ENCODE measurements at places on chromosomes 5 and 9.

GRCh38 chr5:427415-428087 lies 15.4 kb upstream of the EXOC3 start:
- DNase-seq: no peak

DNA sequence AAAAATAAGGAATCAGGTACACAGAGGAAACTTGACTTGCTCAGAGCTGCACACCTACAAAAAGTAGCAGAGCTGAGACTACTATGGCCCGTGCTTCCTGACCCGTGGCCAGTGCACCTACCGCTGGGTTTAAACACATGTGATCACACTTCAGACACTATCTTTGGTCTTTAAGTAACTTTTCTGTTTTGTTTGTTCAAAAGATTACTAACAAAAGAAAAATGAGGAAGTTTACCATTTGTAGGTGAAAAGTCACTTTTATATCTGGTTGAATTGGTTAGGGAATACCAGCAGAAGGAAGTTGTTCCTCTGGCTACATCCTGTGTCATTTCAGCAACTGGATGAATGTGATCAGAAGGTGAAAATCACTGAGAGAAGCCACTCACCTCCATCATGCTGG lies 6.5 kb upstream of the SYK start:
- no peak for DNase-seq

DNA sequence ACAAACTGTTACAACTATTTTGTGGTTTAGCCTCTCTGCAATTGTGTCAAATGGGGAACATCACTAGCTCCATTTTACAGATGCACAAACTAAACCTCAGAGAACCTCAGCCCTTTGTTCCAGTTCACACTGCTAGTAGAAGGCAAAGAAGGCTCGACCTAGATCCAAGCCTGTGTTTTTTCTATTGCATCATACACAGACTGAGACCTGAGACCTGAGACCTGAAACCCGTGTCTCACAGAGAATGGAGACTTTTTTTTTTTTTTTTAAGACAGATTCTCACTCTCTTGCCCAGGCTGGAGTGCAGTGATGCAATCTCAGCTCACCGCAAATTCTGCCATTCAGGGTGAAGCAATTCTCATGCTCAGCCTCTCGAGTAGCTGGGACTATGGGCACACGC lies 120.8 kb downstream of the GALNT10 start:
- DNase-seq: no peak

DNA sequence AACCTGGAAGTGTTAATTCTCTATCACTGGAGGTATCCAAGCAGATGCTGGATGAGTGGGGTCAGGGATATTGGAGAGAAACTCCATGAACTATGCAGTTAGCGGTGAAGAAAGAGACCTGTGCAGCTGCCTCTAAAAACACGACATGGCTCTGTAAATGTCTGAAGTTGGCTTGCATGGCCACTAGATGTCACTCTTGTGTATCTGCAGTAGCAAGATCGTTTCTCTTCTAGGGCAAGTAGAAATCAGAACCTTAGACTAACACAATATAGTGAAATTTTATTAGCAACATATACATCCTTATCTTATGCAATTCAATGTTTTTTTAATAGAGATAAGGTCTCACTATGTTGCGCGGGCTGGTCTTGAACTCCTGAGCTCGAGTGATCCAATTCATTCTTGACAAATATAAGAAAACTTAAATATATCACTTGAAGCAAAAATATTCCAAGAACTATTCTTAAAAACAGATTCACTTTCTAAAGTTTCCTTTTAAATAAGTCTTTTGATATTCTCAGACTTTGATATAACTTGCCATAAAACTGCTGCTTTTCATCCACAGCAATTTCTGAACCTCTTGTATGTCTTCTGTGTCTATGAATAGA lies 2.9 kb downstream of the OR2S2 start:
- no peak for DNase-seq

DNA sequence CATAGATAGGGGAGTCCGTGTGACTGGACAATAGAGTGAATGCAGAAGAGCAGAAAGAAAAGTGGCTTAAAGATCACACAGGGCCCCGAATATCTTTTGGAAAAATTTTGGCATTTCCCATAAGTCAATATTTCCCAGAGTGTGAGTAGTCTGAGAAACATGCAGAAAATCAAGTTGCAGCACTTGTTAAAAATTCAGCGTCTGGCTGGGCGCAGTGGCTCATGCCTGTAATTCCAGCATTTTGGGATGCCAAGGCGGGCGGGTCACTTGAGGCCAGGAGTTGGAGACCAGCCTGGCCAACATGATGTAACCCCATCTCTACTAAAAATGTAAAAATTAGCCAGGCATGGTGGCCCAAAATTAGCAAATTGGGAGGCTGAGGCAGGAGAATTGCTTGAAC lies 227.0 kb downstream of the DRD1 start:
- no peak for DNase-seq

- no peak for DNase-seq
Observed at GRCh38 chr9:79020276-79020675, 551.5 kb upstream of the TLE4 start.

DNA sequence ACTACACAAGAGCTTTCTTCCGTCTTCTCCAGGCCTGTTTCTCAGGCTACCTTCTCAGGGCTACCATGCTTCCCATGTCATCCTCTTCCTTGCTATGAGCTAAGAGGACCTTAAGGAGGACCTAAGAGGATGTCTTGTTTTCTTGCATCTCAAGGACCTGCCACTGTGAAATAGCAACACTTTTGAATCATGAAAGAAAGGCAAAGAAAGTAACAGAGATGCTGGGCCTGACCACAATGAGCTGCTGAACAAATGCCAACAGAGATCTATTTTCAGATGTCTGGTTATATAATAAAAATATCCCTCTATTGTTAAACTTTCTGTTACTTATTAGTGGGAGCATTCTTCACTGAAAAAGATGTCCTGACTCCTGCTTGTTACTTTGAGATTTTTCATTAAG lies 36.7 kb upstream of the ANXA1 start:
- DNase-seq: no peak

DNA sequence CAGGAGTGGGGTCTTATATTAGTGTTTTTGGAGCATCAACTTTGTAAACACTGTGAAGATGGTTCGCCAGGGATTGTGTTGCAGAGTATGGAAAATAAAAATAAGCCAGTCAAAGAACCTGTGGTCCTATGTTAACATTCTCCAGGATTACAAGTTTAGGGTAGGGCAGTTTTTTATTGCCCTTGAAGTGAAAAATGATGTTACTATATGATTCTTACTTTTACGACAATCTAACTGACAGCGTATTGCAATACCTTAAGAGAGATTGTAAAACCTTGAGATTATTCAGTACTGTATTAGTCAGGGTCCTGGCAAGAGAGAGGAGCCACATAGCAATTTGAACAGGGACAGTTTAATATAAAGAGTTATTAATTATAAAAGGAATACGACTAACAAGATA lies 144.7 kb upstream of the ZNF608 start:
- DNase-seq: no peak

GRCh38 chr5:126043688-126044087 lies 379.5 kb upstream of the GRAMD2B start:
- no peak for DNase-seq

DNA sequence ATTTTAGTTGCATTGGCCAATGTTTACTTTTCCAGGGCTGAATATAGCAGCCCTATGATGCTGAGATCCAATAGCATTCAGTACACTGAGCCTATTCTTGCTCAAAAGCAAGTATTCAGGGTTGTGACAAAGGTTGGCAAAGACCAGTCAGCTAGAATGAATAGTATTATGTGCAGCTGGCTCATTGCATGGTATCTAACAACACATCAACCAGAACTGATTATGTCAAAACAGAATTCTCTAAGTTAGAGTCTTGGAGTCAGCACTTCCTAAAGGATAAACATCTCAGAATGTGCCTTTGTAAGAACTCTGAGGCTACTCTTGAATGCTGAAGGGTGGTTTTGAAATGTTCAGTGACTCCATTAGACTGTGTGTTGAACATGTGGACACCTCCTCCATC lies 774.5 kb upstream of the RGMB start:
- DNase-seq: no peak

- no peak for DNase-seq
Observed at GRCh38 chr9:69120380-69121154, 53.5 kb upstream of the TJP2 start.

DNA sequence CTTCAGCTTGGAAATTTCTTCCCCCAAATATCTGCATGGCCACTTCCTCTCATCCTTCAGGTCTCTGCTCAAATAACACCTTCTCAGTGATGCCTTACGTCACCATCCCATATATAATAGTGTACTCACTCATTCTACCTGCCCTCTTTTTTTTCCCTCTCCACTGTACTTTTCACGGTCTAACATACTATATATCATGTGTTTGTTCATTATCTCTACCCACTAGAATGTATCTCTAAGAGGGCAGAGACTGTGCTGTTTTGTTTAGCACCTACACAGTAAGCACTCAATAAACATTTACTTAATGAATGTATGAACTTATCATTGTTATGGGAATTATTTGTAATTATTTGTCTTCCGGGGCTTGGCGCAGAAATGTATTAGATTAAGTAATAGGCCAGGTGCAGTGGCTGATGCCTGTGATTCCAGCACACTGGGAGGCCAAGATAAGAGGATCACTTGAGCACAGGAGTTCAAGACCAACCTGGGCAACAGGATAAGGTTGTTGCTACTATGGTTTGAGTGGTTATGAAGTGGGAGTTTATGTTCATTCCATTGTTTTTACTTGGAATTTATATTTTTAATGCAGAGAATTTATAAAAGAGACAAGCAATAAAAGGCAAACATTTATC lies 6.0 kb upstream of the IL13 start:
- DNase-seq: no peak

- no peak for DNase-seq
Observed at GRCh38 chr5:172395483-172395882, 58.8 kb downstream of the SH3PXD2B start.

DNA sequence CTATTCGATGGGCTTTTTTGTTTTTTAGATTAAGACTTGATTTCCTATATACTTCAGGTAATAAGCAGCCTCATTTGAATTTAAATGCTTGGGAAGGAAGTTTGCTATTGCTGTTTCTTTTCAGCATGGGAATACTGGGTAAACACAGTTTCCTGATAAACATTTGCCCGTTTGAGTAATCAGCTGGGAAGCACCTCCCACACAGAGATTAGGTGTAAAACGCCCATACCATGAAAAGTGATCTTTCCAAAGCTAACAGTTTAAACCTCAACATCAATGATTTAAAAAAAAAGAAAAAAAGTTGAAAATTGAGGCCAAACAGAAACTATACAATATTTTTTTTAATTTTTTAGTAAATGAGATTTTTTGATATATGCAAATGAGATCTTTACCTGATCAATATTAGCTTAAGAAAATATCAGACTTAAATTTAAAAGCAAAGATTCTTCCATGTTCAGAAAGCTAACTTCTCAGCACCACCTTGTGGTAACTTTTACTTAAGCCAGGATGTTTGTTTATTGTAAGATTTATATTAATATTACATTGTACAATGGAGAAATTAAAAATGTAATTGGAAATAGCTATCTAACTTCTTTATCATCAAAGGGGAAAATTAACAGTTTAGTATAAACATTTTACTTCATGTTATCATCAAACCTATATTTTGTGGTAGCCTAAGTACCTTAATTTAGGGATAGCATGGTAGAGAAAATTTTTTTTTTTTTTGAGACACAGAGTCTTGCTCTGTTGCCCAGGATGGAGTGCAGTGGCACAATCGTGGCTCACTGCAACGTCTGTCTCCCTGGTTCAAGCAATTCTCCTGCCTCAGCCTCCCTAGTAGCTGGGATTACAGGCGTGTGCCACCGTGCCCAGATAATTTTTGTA lies 39.8 kb downstream of the F2RL2 start:
- DNase-seq: no peak

- DNase-seq: no peak
Observed at GRCh38 chr5:142904416-142904815, 134.2 kb downstream of the ARHGAP26 start.

DNA sequence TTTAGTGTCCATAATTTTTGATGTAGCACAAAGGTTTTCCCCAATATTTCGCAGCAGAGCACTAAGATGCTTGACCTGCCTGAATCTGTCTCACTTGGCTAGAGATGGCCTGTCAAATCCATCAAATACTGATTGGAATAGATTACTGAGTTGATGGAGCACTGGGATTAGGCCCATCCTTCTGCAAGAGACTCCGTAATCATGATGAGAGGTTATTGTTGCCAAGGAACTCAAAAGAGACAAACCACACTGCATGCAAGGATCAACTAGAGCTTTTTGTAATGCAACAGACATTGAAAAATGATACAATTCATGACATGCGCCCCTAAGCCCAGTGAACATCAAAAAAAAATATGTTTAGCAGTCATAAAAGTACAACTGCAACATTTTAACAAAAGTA lies 585.3 kb upstream of the GRAMD2B start:
- no peak for DNase-seq

DNA sequence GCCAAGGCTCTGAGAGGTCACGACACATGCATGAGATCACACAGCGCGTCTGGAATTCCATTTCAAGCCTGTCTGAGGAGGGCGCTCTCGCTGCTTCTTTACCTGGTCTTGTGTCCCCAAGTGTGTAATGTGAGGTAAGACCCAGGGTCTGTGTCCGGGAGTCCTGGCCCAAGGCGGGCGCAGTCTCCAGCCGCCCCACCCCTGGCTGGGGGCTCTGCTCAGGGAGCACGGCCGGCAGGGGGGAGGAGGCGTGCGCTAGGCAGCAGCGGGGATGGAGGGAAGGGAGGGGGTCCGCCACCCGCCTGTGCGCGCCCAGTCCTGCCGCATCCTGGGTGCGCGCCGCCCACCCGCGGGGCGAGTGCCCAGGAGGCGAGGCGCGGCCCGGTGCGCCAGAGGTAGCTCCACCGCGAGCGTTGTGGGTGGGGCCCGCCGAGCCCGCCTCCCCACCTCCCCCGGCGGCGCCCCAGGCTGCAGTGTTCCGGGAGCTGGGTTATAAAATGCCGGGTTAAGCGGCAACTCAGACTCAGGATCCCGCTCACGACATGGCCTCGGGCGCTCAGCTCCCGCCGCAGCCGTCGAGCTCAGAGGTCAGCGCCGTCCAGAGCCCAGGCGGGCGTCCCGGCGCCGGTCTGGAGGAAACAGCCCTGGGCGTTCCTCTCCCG lies at the start of gene CCNI2:
CCNI2 (plus strand) TSS at position 473 of the 662 bp plus-strand sequence; CDS start at position 543, 70 bp downstream.
- DNase-seq: no peak

GRCh38 chr5:92041206-92041605 lies 658.1 kb upstream of the ARRDC3 start:
- DNase-seq: no peak

GRCh38 chr5:102539996-102540728 lies 41.4 kb upstream of the SLCO6A1 start:
- DNase-seq: no peak

- no peak for DNase-seq
Observed at GRCh38 chr5:9516591-9516990, 29.3 kb downstream of the SEMA5A start.

- no peak for DNase-seq
Observed at GRCh38 chr9:127505396-127506116, 54.2 kb downstream of the LRSAM1 start.

GRCh38 chr9:79670269-79670961 lies 98.7 kb downstream of the TLE4 start:
- DNase-seq: no peak
